Inflammatory macrophage treated with lipopolysaccharide for 4 hours (primary cell): ENCODE measurements at places on chromosomes 16 and 17.

DNA sequence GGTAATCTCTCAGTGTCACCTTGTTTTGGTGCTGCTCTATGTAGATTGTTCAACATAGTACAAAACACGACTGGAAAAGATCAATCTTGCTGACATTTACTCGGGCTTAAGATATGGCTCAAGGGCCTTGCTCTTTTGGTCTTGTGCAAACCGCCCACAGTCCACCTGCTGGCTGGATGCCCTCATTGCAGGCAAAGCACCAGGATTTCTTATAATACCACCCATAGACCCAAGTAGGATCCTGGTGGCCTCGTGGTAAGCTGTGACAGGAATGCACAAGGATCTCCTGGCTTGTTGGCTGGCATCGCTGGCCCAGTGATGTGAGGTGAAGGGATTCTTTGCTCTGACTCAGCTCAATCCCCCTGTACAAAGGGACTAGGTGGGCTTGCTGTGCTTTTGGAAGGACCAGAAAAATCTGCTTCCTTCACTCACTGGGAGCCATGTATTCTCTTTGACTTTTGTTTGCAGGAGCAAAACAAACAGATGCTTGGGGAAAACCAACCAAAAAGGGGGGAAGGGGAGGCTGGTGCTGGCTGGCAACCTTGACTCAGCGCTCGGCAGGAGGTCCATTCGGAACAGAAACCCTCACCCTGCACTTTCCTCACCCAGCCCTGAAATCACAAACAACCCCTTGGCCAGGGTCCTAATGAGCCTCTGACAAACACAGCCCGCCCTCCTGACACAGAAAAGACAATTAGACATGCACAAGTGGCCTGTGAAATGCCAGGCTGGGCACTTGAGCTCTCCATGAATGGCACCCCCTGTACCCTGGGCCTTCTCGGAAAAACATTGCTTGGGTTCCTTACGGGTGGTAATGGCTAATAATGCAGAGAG lies 36.6 kb upstream of the MED9 start:
- peak; percentile 78 for DNase-seq

- no peak for DNase-seq
Measured at GRCh38 chr17:81204578-81204977, 18.2 kb downstream of the CEP131 start.

DNA sequence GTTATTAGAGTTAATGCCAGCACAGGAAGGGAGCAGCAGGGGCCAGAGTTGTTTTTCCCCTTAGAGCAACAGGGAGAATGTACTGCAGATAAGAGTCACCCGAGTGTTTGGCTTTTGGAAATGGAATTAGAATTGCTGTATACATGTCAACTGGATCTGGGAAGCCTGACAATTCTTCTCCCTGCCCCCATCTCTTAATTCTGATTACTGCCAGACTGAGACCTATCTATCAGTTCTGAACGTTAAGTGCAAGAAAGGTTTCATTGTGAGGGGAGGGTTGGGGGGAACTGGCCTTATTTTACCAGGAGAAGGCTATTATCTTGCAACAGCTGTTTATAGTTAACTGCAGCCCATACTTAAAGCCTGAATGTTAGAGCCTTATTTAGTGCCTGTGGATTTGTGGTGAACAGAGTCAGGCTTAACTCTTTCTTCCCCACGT lies 424.5 kb upstream of the CDH11 start:
- no peak for DNase-seq

- DNase-seq, result peak; percentile 51
Measured at GRCh38 chr16:31413381-31413780, 14.8 kb downstream of the COX6A2 start.

DNA sequence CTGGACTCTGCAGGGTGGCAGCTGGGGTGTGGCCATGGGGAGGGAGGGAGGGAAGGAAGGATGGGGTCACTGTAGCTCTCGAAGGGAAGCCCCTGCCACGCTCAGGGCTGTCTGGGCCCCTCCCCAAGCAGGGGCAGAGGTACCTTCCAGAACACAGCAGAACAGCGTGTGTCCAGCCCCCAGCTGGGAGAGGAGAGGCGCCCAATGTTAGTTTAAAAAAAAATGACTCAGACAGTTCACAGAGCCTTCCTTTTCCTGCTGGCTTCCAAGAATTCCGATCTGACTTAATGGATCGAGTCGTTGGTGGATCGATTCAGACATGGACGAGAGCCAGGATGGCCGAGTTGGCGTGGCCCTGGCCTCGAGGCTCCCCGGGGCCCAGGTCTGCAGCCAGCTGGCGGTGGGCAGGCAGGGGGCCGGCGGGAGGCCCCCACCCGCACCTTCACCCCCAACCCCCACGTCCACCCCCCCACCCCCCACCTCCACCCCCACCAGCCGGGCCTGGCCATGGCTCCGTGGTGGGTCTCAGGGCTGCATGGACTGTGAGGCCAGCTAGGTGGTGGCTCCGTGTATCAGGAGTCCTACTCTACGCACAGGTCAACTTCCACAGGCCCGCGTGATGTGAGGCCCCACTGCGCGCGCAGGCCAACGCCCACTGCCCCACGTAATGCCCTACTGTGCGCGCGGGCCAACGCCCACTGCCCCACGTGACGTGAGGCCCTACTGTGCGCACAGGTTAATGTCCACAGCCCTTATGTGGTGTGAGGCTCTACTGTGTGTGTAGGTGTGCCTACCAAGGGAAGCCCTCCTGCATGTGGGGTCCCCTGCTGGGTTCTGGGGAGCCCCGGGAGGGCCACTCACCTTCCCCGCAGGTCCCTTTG lies 21.8 kb downstream of the CACNA1H start:
- no peak for DNase-seq

GRCh38 chr17:70808596-70808995 lies 639.3 kb downstream of the KCNJ2 start:
- DNase-seq, result no peak

- DNase-seq, result no peak
Measured at GRCh38 chr17:27506348-27507218, 50.3 kb downstream of the KSR1 start.
